ENCODE measurements at places on chromosomes 6 and 20. TPM values are rescaled to one million over a fixed set of nuclear protein-coding genes. Genes with fewer than 3 reads are reported as not detected.

The CTCFL gene
- total RNA-seq, result 0.16 TPM

The MUC21 gene
- total RNA-seq, result not detected

The CASS4 gene
- total RNA-seq, result 3.1 TPM

The SFTA2 gene
- total RNA-seq, result not detected

The KCNB1 gene
- 43.0 TPM for total RNA-seq

The FILIP1 gene
- total RNA-seq, result 8.1 TPM

The HSPA1A gene
- 139 TPM for total RNA-seq

The VARS1 gene
- 62.6 TPM for total RNA-seq

The VGLL2 gene
- not detected for total RNA-seq

The HRH3 gene
- total RNA-seq, result not detected

The TNFRSF6B gene
- total RNA-seq, result 4.7 TPM

The SALL4 gene
- total RNA-seq, result 0.16 TPM

The DLGAP4 gene
- 83.1 TPM for total RNA-seq

The ANGPT4 gene
- total RNA-seq, result 0.42 TPM

The SMOC2 gene
- total RNA-seq, result 46.3 TPM

The HLA-DPA1 gene
- total RNA-seq, result 82.5 TPM

The CRISP1 gene
- not detected for total RNA-seq

The MUC22 gene
- not detected for total RNA-seq

The ADGRF4 gene
- not detected for total RNA-seq

The ETV7 gene
- 0.29 TPM for total RNA-seq

The ID4 gene
- 203 TPM for total RNA-seq

The GPLD1 gene
- total RNA-seq, result 11.0 TPM

The FRK gene
- total RNA-seq, result 0.80 TPM

The DLK2 gene
- total RNA-seq, result not detected

The TASP1 gene
- total RNA-seq, result 10.9 TPM

The MAP7 gene
- 5.2 TPM for total RNA-seq

The KIF25 gene
- 0.93 TPM for total RNA-seq

The RIN2 gene
- 74.1 TPM for total RNA-seq

The NHSL1 gene
- 11.9 TPM for total RNA-seq

The BPI gene
- not detected for total RNA-seq

The USP49 gene
- total RNA-seq, result 8.3 TPM

The FNDC1 gene
- 1.2 TPM for total RNA-seq

The SAMD3 gene
- total RNA-seq, result 0.84 TPM

The PRSS35 gene
- 0.26 TPM for total RNA-seq

The TRIM31 gene
- not detected for total RNA-seq

The MAS1 gene
- not detected for total RNA-seq

The OCSTAMP gene
- not detected for total RNA-seq

The ADGB gene
- not detected for total RNA-seq

The LST1 gene
- 23.8 TPM for total RNA-seq

The TUBB2B gene
- 12.2 TPM for total RNA-seq

The PPP1R3G gene
- total RNA-seq, result 1.3 TPM

The OR2H2 gene
- not detected for total RNA-seq

The NEURL2 gene
- 17.0 TPM for total RNA-seq

The COX4I2 gene
- total RNA-seq, result 2.3 TPM

The TAF8 gene
- total RNA-seq, result 36.8 TPM

The KIAA1586 gene
- total RNA-seq, result 14.4 TPM

The PNLDC1 gene
- not detected for total RNA-seq

The CCN5 gene
- 51.5 TPM for total RNA-seq

The NRN1 gene
- 20.0 TPM for total RNA-seq

The OOEP gene
- total RNA-seq, result not detected

The BPIFB2 gene
- total RNA-seq, result not detected

The DEFB132 gene
- 1.5 TPM for total RNA-seq

The CHRNA4 gene
- not detected for total RNA-seq

The CDSN gene
- total RNA-seq, result not detected

The POM121L2 gene
- not detected for total RNA-seq

Data from mesenteric fat pad (tissue), 1 donor.